Nephron progenitor cell (in vitro differentiated cells): ENCODE measurements at places on chromosomes 13 and 19.
A peak's percentile ranks its signal among the peaks of the same experiment; 100 is the strongest.

- DNase-seq: no peak
Measured at GRCh38 chr13:21095311-21095710, 33.9 kb upstream of the LATS2 start.

DNA sequence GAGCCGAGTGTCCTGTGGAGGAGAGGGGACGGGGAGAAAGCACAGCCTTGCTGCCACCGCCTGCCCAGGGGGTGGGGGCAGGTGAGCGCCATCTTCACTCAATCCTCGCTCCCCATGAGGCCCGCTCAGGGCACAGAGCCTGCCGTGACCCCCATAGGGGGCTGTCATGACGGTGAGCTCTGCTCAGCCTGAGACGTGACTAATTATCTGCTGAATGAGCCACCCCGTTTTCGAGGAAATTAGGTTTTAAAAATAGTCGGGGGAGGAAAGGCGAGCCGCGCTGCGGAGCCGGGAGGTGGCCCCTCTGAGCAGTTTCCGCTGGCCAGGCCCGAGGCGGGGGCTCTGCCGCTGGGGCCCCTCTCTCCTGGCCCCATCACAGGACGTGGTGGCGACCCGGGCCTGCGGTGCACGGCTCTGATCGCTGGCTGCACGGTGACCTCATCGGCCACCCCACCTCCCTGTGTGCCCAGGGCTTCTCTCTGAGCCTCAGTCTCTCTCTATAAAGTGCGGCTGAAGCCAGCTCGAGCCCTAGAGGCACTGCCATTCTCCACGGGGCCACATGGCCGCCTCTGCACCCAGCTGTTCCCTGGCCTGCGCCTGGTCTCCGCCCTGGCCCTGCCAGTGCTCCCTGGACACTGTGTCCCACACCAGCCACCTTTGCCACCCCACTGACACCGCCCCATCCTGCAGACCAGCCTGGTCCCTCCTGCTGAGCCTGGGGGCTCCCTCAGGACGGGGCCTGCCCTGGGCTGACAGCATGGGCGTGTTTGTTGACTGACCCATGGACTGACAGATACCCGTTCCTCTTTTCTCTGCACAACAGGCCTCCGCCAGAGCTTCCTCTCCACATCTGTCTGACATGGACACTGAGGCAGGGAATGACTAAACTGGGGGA is 28.3 kb downstream of the PIP5K1C start:
- peak; percentile 32 for DNase-seq

GRCh38 chr19:3102239-3103140 is 8.3 kb downstream of the GNA11 start:
- no peak for DNase-seq

DNA sequence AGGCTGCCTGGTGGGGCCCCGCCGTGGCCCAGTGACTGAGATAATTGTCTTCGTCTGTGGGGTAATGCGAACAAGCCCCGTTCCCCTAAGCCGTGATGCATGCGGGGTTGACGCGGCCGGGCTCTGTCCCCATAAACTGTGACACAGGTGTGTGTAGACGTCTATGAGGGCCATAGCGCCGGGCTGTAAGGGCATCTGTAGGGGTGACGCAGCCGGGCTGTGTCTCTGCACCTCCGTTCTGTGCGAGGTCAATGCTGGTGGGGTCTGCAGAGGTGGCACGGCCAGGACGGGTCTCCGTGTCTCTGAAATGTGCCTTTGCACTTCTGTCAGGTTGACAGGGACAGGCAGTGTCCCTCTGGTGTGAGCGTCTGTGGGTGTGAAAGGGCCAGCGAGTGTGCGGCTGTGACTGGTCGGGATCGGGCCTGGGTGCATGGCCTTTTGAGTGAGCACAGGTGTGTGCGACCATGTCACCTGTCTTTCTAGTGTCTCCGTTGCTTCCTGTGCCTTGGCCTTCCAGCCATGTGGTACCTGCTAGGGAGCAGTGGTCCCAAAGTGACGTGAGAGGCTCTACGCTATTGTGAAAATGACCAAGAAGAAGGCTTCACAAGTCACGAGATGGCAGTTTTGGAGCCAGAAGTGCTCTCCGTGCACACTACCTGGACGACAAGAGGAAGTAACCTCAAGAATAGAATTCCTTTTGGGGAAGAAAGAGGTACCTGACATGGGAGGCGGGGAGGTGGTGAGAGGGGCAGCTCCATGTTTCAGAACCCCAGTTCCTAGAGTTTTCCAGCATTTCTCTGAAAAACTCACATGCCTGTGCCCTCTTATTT is 16.4 kb upstream of the ZNF331 start:
- DNase-seq: peak; percentile 20

DNA sequence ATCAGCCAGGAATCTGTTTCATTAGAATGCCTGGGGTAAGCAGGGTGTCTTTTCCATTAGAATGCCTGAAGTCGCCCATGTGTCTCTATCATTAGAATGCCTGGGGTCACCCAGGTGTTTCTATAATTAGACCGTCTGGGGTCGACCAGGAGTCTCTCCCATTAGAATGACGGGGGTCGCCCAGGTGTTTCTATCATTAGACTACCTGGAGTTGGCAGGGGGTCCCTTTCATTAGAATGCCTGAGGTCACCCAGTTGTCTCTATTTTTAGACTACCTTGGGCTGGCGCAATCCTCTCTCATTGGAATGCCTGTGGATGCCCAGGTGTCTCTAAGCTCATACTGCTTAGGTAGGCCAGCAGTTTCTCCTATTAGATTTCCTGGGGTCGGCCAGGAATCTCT is 1447.6 kb downstream of the UQCRFS1 start:
- DNase-seq: no peak
